Substantia nigra (tissue), 51 donors: ENCODE measurements at places on chromosomes 5 and 9.

DNA sequence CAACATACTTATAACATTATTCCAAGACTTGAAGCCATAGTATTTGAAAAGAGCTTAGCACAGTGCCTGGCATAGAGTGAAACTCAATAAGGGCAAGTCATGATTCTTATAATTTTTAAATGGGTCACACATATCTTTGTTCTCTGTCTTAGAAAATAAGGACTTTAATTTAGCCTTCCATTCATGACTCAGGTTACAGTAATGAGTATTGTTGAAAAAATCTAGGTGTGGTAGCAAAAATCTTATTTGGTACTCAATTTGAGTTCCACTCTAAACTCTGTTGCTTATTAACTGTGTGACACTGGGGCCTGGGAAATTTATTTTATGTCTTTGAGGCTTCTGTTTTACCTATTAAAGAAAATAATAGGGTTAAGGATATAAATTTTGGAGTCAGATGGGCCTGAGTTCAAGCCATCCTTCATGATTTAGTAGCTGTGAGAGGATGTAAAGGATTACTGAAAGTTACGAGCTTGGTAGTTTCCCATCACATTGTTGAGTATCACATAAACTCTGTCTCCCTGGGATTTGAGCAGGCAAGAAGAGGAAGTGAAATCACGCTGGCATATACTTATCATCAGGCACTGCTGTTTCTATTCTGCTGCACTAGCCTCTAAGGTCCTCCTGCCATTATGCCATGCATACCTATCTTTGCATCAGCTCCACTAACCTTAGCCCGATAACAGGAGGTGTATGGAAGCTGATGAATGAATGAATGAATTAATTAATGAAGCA, 1.5 kb downstream of the SPINK9 start:
- DNase-seq: no peak

DNA sequence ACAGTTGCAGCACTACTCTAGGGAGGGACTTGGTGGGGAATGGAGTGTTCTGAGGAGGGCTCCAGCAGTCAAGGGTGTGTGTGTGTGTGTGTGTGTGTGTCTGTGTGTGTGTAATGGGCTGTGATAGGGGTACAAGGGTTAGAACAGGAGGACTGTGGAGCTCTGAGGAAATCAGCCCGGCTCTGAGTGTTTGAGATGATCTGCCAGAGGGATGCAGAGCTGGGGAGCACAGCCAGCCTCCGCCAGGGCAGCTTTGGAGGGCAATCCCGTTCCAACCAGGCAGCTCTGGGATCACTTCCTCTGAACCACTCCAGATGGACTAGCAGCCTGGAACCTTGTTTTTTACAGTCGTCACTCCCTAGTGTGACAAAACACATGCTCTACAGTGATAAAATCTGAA, 3.0 kb upstream of the SLC6A7 start:
- DNase-seq: no peak

- peak; percentile 6 for DNase-seq
Observed at GRCh38 chr9:77534376-77535057, 113.6 kb downstream of the GNA14 start.

- DNase-seq: no peak
Observed at GRCh38 chr9:79015951-79016350, 555.8 kb upstream of the TLE4 start.

DNA sequence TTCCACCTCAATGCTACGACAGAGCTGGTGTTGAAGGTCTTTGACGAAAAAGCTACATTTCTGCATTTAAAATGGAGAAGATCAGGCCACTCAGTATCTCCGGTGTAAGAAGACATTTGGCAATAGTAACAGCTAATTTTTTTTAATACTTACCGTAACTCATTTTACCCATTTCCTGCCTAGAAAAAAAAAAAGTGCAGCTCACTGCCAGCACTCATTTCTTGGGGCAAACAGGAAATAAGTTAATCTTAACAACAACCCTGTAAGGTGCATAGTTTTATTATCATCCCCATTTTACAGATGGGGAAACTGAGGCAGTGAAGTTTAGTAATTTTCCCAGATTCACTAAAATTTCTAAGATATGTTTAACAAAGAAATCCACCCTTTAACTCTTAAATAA, 27.4 kb upstream of the KCNMB1 start:
- no peak for DNase-seq

GRCh38 chr5:149280124-149280523, 8.5 kb downstream of the AFAP1L1 start:
- DNase-seq: no peak

GRCh38 chr9:121921444-121921843, 171.7 kb downstream of the TTLL11 start:
- no peak for DNase-seq

GRCh38 chr9:86893811-86894490, 53.4 kb downstream of the GAS1 start:
- DNase-seq: no peak

DNA sequence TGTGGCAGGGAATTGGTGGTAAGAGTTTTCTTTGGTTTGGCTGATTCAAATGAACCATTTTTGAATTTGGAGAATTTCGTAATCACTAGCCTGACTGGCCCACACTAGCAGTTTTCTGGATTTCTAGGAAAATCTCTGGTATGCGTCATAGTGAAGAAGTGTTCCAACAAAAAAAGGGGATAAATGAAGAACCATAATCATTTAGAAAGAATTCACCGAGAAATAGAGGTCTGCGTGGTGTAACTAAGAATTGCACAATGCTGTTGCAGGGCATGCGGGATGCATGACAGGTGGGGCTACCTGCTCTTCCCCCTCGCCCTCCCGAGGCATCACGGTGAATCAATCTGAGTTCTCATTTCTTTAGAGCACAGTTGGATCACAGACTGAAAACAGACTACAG, 232.3 kb upstream of the PAPPA start:
- no peak for DNase-seq

- DNase-seq: no peak
Observed at GRCh38 chr9:105835721-105836120, 141.4 kb downstream of the TMEM38B start.

DNA sequence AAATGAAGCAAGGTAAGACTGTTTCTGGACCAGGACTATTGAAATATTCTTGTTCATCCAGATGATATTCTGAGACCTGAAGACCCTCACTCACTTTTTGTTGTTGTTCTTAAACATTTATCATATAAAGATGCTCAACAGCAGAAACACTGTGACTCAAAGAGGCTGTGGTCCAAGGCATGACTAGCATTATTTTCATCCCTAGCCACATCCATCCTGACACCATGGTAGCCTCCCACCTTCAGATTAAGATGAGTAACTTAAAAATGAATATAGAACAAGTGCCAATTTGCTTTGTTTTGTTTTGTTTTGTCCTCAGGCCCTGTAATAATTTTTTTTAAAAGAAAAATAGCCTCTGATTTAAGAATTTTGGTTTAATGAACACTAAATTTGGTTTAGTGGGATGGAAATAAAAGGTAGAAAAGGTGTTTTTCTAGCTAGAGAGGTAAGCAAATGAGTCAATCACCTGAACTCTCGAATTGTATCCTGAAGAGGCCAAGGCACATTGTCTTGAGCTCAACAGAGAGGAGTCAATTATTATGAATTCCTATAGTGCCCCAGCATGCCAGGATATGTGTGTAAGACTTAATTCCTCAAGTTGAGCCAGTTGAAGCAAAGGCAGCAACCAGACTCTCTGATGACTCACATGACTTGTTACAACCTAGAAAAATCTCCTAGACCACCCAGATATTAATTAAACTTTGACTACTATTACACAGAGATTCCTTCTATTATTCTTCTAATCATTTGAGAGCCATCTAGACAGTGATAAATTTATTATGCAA, 380.1 kb upstream of the TUSC1 start:
- no peak for DNase-seq
